Upper lobe of right lung (tissue), 1 donor: ENCODE measurements at places on chromosomes 16 and 17. TPM values are rescaled to one million over a fixed set of nuclear protein-coding genes. Genes with fewer than 3 reads are reported as not detected.

DNA sequence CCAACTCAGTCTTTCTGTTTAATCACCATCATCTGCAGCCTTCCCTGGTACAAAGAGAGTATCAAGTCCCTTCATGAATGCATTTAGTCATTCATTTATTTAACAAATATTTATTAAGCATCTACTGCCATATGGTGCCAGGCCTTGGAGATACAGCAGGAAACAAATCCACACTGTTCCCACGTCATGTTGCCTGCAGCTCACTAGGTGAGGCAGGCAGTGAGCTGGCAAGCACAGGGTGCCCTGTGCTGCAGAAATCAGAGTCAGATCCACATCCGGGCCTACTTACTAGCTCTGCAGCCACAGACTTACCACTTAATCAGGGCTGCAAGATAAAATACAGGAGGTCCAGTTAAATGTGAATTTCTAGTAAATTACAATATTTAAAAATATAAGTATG is 38.5 kb upstream of the CES5A start:
- no peak for DNase-seq

GRCh38 chr16:165539-166374 is at the start of gene HBM:
TSS of gene HBM (plus strand) at chr16:165978. CDS start at chr16:165998, 20 bp downstream.
- no peak for DNase-seq

DNA sequence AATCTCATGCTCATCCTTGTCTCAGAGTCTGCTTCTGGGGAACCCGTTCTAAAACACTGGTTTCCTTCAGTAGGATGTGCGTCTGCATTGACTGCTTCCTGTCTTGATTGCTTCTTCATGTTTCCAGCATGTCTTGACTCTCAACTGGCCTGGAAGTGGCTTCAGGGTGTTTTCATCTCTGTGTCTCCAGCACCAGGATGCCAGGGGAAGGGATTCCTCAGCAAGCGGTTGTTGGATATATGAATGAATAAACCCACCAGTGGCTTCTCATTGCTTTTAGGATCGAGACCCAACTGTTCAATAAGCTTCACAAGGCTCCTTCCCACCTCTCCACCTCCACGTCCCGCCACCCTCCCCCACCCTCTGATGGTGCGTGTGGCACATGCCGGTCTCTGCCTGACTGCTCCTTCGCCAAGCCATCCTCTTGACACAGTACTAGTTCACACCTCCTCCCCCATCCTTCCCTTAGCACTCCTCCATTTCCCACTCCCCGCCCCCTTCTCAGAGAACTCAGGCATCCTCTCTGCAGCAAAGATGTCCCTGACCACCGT is 14.1 kb upstream of the TNS4 start:
- DNase-seq, result peak; percentile 48

GRCh38 chr17:73187203-73187769 is 5.6 kb upstream of the COG1 start:
- no peak for DNase-seq

- DNase-seq, result no peak
Measured at GRCh38 chr16:70472786-70473433, 18.5 kb downstream of the FCSK start.

- DNase-seq, result peak; percentile 57
Measured at GRCh38 chr16:4987580-4988374, 29.6 kb downstream of the SEC14L5 start.

DNA sequence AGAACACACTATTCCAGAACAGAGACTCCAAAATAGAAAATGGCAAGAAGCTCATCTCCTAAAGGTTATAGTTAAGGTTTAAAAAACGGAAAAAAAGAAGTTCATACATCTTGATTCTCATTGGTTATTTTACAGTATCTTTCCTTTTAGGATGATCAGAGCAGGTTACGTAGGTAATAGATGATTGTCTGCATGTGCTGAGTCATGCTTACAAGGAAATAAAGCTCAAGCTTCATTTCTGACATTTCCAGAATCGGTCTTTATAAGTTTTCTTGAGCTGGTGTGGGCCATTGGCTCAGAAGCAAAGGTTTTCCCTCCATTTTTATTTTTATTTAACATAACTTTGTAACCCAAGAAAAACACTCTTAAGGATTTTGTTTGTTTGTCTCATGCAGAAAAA is 1030.3 kb upstream of the CDH8 start:
- DNase-seq, result no peak

DNASE1L2 gene
- 0.78 TPM for total RNA-seq

GRCh38 chr17:7252176-7253043 is at the start of gene ELP5:
TSS of gene ELP5 (plus strand) at chr17:7252215. CDS start at chr17:7252551, 336 bp downstream.
- peak; percentile 97 for DNase-seq

- no peak for DNase-seq
Measured at GRCh38 chr16:87047221-87048037, 269.8 kb downstream of the C16orf95 start.

DNA sequence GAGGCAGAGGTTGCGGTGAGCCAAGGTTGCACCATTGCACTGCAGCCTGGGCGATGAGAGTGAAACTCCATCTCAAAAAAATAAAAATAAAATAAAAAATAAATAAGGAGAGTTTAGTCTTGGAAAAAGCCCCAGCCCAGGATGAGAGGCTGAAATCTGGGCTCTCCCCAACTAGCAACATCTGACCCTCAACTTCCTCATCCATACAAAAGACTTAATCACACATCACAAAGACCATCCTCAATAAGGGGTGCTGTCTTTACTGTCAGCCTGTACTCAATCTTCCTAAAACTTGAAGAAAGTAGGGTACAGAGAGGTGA is 11.4 kb upstream of the SLC4A1 start:
- DNase-seq, result no peak

DNA sequence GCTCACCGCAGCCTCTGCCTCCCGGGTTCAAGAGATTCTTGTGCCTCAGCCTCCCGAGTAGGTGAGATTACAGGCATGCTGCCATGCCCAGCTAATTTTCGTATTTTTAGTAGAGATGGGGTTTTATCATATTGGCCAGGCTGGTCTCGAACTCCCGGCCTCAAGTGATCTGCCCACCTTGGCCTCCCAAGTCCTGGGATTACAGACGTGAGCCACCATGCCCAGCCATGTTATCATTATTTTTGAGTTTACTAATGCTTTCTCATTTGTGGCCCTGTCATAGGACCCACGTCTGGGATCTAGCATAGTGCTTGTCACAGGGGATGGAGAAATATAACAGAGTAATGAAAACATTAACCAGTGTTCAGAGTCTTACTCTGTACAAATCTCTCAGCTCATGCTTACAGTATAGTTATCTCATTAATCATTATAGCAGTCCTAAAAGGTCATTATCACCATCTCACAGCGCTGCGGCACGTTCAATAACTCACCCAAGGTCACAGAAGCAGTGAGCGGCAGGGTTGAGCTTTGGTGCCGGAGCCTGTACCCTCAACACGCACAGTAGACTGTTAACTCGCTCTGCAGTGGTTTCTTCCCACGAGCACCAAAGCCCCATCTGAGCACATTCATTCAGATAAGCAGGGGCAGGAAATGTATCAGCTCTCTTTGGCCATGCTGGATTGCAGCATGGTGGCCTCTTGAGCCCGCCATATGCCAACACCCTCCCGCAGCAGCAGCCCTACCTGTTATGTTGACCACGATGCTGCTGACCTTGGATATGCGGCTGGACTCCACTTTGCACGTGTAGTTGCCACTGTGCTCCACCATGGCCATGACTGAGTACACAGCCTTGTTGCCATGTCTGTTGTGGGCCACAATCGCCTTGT is 21.4 kb downstream of the PECAM1 start:
- DNase-seq, result peak; percentile 32

DNA sequence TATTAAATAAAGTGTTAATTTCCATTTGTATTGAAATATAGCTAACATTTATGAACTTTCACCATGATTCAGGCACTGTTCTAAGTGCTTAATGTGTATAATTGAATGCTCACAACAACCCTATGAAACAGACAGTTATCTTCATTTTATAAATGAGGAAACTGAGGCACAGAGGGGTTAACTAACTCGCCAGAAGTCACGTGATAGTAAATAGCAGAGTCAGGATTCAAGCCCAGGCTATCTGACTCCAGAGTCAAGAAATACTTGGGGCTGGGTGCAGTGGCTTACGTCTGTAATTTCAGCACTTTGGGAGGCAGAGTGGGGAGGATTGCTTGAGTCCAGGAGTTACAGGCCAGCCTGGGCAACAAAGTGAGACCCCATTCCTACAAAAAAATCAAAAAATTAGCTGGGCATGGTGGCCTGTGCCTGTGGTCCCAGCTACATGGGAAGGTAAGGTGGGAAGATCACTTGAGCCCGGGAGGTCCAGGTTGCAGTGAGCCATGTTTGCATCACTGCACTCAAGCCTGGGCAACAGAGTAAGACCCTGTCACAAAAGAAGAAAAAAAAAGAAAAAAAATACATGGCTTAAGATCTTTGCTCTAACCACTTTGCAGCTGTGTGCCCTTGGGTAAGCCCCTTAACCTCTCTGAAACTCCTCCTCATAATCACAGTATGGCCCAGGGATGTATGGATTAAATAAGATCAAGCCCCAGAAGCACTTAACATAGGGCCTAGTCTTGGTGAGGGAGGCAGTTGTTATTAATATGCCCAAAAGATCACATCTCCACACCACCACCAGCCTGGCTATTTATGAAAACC is 29.0 kb downstream of the WSB1 start:
- DNase-seq, result no peak

DNA sequence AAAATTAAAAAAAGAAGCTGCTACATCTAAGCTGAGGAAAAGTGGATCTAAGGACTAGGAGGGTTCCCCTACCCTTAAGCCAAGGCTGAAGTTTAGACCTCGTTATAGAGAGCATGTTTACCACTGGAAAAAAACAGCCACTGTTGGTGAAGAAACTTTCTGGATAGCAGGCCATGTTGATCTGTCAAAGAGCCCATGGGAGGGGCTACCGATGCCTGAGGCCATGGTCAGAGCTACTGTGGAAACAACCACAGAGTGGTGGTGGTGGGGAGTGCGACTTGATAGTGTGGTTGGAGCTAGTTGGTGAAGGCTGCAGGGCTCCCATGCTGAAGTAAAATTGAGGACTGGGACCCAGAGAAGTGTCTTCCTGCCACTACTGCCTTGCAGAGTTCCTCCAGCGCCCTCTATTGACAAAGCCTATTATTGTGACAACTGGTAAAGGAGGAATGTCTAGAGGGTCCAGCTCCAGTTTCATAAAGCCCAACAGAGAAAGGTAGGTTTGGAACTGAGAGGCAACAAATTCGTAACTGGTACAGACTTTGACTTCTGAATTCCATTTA is 12.7 kb upstream of the FAM20A start:
- no peak for DNase-seq

TPSD1 gene
- total RNA-seq, result 9.4 TPM

DNA sequence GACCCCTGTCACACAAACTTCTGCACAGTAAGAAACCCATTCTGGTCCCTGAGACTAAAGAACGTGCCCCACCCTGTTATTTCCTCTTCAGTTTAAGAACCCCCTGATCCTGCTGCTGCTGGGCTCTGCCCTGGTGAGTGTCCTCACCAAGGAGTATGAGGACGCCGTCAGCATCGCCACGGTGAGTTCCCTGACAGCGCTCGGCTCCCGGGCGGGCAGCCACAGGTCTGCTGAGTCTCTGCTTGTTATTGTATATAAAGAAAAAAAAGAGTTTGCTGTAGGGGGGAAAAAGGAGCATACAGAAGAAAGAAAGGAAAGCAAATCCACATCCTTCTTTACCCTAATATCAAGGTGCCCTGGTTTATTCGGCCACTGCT is 40.0 kb downstream of the ATP2C2 start:
- DNase-seq, result peak; percentile 38

- DNase-seq, result no peak
Measured at GRCh38 chr17:81053041-81053970, 18.4 kb downstream of the BAIAP2 start.

- no peak for DNase-seq
Measured at GRCh38 chr17:38672788-38673706, 1.7 kb downstream of the EPOP start.
